Mucosa of descending colon (tissue), 3 donors: ENCODE measurements at places on chromosomes 11 and 22. TPM values are rescaled to one million over a fixed set of nuclear protein-coding genes. Genes with fewer than 3 reads are reported as not detected.

Gene C22orf42
- total RNA-seq: not detected

Gene PARVA
- 55.7 TPM for total RNA-seq

Gene SCN4B
- total RNA-seq: 2.6 TPM

Gene DDI1
- not detected for total RNA-seq

Gene CELSR1
- 2.5 TPM for total RNA-seq

Gene TRIM22
- 9.7 TPM for total RNA-seq

Gene CASP12
- total RNA-seq: not detected

Gene TSPAN18
- 3.6 TPM for total RNA-seq

Gene OR52B6
- not detected for total RNA-seq

Gene XKR3
- not detected for total RNA-seq

Gene AAMDC
- 28.1 TPM for total RNA-seq

Gene NLRP10
- total RNA-seq: not detected

Gene KCNK4
- total RNA-seq: not detected

Gene GNAZ
- 0.96 TPM for total RNA-seq

Gene CTSF
- total RNA-seq: 5.8 TPM

Gene SEPTIN3
- 0.23 TPM for total RNA-seq

Gene GLB1L3
- 0.09 TPM for total RNA-seq

Gene BDNF
- total RNA-seq: 0.31 TPM

Gene PTPRCAP
- 13.6 TPM for total RNA-seq

Gene RAB1B
- total RNA-seq: 210 TPM

Gene ACR
- 1.4 TPM for total RNA-seq

Gene LRRC55
- total RNA-seq: not detected

Gene CABP4
- 1.2 TPM for total RNA-seq

Gene TBX10
- 9.6 TPM for total RNA-seq

Gene PRG3
- total RNA-seq: not detected

Gene IPO7
- total RNA-seq: 141 TPM

Gene PKP3
- 73.3 TPM for total RNA-seq

Gene OR51B4
- total RNA-seq: not detected

Gene GDPD5
- 3.0 TPM for total RNA-seq

Gene CYB5R3
- 139 TPM for total RNA-seq

Gene RIMBP3C
- 0.13 TPM for total RNA-seq

Gene INS
- total RNA-seq: not detected

Gene SLC22A12
- total RNA-seq: not detected

Gene PAX6
- total RNA-seq: 1.1 TPM

Gene IMMP1L
- 18.9 TPM for total RNA-seq

Gene TAF1D
- 85.2 TPM for total RNA-seq

Gene ZP1
- 0.23 TPM for total RNA-seq

Gene MB
- total RNA-seq: 13.4 TPM

Gene TNKS1BP1
- total RNA-seq: 94.3 TPM

Gene CARD18
- total RNA-seq: not detected

Gene HBD
- total RNA-seq: not detected

Gene TEAD1
- 41.1 TPM for total RNA-seq

Gene RFPL2
- not detected for total RNA-seq

Gene C11orf21
- total RNA-seq: 0.35 TPM

Gene SLC22A9
- total RNA-seq: not detected

Gene GLYATL2
- not detected for total RNA-seq
